Activated naive CD8-positive, alpha-beta T cell treated with anti-CD3 and anti-CD28 coated beads, Interleukin-2, amount 50 U/mL, for 16 hours (primary cell): ENCODE measurements at places on chromosomes 3 and 15.

DNA sequence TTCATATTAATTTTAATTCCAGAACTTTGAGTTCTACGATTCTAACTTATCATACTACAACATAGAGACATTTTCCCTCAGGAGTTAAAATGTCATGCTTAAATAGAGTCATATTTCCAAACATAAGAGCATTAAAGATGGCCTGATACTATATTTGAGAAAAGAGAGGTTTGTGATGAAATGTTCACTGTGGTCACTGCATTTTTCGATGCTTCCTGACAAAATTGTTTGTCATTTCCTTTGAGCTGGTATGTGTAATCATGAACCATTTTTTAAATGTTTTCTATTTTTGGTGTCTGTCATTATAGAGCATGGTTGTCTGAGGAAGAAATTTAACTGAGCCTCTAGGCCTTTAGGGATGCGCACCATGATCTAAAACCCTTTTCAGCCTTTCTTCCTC is 721.4 kb upstream of the NR2F2 start:
- no peak for DNase-seq

DNA sequence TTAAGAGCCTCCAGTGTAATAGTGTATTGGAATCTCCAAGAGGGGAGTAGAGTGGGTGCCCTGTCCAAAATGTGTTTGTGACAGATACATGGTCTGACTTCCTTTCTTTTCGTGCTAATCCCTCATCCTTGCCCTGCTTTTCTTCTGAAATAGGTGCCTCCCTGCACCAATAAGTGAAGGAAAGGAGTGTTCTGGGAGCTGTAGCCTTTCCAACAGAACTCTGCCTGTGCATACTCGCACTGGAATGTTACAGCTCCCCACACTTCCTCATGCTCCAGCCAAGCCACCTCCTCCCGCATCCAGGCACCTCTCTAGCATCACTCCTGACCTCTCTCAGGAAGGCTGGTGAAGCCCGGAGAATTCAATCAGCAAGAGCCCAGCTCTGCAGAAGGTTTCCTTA is 478.0 kb downstream of the GABRG3 start:
- no peak for DNase-seq

- DNase-seq = no peak
Measured at GRCh38 chr15:82098674-82099073, 52.9 kb upstream of the MEX3B start.

DNA sequence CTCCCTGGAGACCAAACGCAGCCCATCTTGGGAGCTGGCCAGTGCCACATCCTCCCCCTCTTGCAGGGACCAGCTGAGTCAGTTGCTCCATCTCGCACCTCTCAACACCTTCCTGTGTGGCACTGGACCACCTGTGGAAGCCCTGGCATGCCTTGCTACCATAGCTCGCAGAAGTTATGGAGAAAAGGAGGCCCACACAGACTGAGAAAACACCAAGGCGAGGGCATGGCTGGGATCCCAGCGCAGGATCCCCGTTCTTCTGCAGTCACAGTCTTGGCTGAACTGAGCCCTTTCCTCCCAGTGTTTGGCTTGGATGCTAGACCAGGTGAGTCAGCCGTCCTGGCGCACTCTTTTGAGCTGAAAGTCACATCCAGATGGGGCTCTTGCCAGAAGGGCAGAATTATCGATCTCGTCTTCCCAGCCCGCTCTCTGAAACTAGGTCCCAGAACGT is 46.9 kb downstream of the CHRD start:
- DNase-seq = no peak

- no peak for DNase-seq
Measured at GRCh38 chr3:55708242-55708641, 221.1 kb upstream of the WNT5A start.

DNA sequence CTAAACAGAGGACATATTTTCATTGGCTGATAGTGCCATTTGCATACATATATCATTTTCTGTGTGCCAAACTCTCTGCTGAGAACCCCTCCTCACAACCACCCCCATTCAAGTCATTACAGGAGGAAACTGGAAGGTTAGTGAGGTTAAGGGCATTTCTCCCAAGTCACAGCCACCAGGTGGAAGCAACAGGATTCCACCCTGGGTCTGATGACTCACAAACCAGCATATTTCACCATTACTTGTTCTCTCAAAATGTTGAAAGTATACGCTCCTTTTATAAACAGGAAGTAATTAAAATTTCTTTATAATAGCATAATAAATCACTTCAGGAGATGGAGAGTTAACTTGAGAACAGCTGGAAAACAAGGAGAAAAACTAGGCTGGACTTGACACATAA is 398.6 kb upstream of the WNT5A start:
- DNase-seq = no peak

GRCh38 chr15:68817304-68818065 is 3.2 kb downstream of the ANP32A start:
- peak; percentile 54 for DNase-seq

DNA sequence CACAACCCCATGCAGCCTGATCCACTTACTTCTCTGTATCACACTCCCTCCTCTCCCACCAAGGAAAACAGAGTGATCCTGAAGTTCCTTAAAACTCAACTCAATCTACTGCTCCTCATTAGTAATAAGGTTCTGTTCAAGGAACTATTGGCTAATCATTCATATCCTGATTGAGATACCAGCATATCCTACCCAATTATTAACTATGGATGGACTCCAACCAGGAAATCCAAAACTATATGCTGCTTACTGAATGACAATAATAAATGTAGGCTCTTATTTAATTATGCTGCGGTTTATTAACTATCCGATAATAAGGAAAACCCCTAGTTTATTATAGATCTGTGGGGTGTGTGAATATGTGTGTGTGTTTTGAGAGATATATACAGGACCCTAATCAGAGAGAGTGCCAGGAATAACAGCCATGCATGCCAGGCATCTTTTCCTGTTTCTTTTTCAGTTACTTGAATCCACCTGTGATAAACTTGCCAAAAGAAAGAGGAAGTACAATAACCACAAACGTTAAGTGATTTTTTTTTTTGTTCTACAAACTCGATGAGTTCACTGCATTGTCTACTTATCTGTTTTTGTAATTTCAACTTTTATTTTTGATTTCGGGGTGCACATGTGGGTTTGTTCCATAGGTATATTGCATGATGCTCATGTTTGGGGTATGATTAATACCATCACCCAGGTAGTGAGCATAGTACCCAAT is 1031.7 kb upstream of the CFAP20DC start:
- DNase-seq = no peak

GRCh38 chr3:135416182-135416581 is 549.3 kb upstream of the PPP2R3A start:
- no peak for DNase-seq

- no peak for DNase-seq
Measured at GRCh38 chr15:70754862-70755261, 8.5 kb downstream of the UACA start.

DNA sequence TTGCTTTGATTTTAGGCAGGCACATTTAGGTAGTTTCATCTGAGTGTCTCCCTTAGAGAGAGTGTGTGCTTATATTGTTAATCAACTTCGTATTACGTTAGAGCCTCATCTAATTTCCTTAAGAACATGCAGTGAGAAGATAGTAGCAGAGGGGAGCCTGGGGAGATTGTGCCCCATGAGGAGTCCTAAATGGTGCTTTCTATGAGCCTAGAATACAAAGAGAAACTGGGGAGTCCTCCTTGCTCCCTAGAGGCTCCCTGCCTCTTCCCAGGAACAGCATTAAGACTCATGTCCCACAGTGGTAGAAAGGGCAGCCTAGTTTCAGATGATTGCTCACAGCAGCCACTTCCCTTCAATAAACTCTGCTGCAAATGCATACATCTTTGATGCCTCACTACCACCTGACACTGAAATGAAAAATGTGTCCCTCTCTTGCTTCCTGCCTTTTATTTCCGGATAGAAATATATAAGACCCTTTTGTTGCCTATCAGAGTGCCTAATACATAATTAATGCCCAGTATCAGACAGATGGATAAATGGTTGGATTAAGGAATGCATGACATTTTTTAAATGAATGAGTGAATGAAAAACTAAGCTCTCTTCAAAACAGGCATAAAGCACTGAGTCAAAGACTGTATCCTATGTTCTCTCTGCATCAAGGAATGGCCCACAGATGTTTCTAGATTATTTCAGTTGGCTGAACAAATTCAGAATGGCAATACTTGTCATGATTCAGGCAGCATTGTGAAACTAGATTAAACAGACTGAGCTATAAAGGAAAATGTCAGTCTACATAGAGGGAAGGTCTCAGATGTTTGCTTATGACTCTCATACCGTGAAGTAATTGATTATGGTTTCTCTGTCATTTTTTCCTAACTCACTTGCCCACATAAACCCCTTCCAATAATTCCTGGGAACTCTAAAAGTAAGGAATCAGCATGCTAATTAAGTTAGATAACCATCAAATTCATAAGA is 362.1 kb downstream of the LRRC3B start:
- DNase-seq = no peak

GRCh38 chr15:43239732-43240491 is 19.1 kb upstream of the EPB42 start:
- DNase-seq = no peak

GRCh38 chr3:165895919-165896318 is 58.7 kb upstream of the BCHE start:
- no peak for DNase-seq

- DNase-seq = no peak
Measured at GRCh38 chr15:101413239-101413638, 76.3 kb downstream of the PCSK6 start.

GRCh38 chr3:8835385-8835784 is 66.0 kb upstream of the OXTR start:
- no peak for DNase-seq

GRCh38 chr3:120650311-120650710 is 31.7 kb downstream of the HGD start:
- no peak for DNase-seq

DNA sequence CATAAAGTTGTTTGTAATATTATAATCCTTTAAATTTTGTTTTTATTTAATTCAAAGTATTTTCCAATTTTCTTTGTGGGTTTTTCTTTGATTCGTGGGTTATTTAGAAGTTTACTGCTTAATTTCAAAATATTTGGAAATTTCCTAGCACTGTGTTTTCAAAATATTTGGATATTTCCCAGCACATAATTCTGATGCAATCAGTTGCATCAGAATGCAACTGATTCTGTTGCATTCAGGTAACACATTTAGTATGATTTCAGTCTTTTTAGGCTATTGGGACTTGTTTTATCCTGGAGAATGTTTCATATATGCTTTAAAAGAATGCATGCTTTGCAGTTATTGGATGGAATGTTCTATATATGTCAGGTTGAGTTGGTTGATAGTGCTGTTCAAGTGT is 18.2 kb upstream of the PRR23C start:
- DNase-seq = no peak

DNA sequence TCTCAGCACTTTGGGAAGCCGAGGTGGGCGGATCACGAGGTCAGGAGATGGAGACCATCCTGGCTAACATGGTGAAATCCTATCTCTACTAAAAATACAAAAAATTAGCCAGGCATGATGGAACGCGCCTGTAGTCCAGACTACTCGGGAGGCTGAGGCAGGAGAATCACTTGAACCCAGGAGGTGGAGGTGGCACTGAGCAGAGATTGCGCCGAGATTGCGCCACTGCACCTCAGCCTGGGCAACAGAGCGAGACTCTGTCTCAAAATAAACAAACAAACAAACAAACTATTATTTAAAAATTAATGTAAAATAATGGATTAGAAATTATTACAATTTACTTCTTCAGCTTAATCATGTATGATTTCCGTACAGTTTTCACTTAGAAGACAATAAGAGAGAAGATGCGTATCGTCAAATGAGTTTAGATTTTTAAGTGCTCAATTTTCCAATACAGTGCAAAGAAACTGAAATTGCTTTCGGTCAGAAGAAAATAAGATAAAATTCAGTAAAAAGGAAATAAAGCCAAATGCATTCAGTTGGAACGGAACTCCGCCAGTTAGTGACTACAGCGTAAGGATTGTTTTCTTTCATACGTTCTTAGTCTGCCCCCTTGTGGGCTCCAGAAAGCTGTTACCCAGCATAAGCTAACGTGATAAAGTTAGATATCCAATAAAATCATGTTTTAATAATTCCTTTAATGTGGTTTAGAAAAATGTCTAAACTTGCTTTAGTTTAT is 24.8 kb downstream of the AADAC start:
- DNase-seq = no peak

- DNase-seq = no peak
Measured at GRCh38 chr15:94252906-94253491, 21.6 kb downstream of the MCTP2 start.

GRCh38 chr3:111603679-111604078 is 8.5 kb upstream of the ZBED2 start:
- DNase-seq = no peak

- DNase-seq = no peak
Measured at GRCh38 chr15:91110407-91110806, 10.3 kb downstream of the SV2B start.

DNA sequence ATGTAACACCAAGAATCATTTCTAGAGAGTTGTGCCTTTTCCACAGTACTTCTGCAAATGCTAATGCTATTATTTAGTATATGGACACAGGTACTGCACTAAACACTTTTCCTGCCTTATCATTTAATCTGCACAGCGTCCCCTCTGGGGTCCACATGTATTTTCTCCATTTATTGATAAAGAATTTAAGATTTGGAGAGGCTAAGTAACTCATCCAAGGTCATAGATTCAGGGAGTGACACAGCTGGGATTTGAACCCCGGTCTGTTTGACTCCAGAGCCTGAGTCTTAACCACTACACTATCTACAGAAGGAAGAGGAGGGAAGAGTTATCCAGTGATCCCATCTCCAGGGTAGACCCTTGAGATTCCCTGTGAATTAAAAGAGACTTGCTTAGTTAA is 24.9 kb upstream of the TPRG1 start:
- DNase-seq = no peak

GRCh38 chr3:122826278-122826677 is 31.4 kb downstream of the SLC49A4 start:
- DNase-seq = no peak

- DNase-seq = no peak
Measured at GRCh38 chr15:37037850-37038715, 62.3 kb downstream of the MEIS2 start.

DNA sequence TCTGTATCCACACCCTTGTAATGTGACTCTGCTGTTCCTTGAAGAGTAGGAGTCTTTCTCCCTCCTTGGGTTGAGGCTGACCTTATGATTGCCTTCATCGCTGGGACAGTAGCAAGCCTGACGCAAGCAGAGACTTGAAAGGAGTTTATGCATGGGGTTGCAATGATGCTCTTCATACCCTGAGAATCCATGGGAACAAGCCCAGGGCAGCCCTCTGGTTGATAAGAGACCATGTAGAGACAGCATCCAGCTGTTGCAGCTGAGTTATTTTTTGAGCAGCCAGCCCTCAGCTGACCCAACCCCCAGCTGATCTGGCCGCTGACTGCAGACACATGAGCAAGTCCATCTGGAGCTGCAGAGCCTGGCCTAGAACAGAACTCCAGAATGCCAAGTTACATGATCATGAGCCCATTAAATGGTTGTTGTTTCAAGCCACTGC is 60.6 kb upstream of the ARNT2 start:
- no peak for DNase-seq
